D341Med (cell line): ENCODE measurements at places on chromosomes 6 and 20.

DNA sequence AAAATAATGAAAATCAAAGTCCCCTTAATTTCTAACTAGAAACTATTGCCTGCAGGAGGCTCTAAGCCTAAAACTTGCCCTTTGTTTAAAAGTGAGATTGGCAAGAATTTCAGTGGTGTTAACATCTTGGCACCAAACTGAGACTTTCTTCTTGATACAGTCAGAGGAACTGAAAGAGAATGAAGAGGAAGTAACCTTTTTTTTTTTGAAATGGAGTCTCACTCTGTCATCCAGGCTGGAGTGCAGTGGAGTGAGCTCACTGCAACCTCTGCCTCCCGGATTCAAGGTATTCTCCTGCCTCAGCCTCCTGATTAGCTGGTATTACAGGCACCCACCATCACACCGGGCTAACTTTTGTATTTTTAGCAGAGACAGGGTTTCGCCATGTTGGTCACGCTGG is 3.6 kb downstream of the DOP1A start:
- DNase-seq = no peak

DNA sequence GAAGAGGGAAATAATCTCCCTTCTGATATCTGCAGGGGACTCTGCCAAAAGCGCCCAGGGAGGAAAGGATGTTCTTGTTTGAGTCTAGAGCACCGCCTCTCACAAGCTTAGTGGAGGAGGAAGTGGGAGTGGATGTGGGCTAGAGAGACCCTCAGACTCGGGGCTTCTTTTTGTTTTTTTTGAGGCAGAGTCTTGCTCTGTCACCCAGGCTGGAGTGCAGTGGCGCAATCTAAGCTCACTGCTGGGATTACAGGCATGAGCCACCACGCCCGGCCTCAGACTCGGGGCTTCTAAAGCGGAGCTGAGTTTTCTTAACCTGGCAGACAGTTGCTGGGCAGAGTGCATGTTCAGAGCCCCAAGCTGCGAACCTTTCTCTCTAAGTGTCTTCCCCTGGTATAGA is 310.8 kb downstream of the BMP7 start:
- no peak for DNase-seq

GRCh38 chr6:50021894-50022293 is at the start of gene DEFB110:
Gene DEFB110, minus strand, starts transcription at chr6:50021994. Its CDS starts 59 bp downstream, at chr6:50021935.
- no peak for DNase-seq

GRCh38 chr20:32355417-32355841 is 2.7 kb upstream of the ASXL1 start:
- DNase-seq = no peak

DNA sequence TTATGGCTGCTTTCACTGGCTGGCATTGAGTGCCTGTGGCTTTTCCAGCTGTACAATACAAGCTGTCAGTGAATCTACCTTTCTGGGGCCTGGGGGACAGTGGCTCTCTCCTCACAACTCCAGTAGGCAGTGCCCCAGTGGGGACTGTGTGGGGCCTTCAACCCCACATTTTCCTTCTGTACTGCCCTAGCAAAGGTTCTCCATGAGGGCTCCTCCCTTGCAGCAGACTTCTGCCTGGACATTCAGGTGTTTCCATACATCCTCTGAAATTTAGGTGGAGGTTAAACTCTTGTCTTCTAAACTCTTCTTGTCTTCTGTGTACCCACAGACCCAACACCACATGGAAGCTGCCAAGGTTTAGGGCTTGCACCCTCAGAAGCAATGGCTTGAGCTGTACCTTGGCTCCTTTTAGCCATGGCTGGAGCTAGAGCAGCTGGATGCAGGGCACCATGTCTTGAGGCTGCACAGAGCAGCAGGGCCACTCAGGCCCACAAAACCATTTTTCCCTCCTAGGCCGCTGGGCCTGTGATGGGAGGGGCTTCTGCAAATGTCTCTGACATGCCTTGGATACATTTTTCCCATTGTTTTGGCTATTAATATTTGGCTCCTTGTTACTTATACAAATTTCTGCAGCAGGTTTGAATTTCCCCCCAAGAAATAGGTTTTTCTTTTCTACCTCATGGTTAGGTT is 9.6 kb downstream of the PEX7 start:
- DNase-seq = no peak

GRCh38 chr6:108644252-108644651 is 83.5 kb downstream of the FOXO3 start:
- DNase-seq = no peak

GRCh38 chr20:60138256-60139220 is 180.3 kb downstream of the CDH26 start:
- no peak for DNase-seq

- DNase-seq = no peak
Observed at GRCh38 chr6:166938150-166938549, 18.2 kb downstream of the RNASET2 start.

GRCh38 chr6:15096894-15097837 is 148.7 kb upstream of the JARID2 start:
- no peak for DNase-seq

GRCh38 chr20:32362901-32363364 is 4.8 kb downstream of the ASXL1 start:
- DNase-seq = no peak

DNA sequence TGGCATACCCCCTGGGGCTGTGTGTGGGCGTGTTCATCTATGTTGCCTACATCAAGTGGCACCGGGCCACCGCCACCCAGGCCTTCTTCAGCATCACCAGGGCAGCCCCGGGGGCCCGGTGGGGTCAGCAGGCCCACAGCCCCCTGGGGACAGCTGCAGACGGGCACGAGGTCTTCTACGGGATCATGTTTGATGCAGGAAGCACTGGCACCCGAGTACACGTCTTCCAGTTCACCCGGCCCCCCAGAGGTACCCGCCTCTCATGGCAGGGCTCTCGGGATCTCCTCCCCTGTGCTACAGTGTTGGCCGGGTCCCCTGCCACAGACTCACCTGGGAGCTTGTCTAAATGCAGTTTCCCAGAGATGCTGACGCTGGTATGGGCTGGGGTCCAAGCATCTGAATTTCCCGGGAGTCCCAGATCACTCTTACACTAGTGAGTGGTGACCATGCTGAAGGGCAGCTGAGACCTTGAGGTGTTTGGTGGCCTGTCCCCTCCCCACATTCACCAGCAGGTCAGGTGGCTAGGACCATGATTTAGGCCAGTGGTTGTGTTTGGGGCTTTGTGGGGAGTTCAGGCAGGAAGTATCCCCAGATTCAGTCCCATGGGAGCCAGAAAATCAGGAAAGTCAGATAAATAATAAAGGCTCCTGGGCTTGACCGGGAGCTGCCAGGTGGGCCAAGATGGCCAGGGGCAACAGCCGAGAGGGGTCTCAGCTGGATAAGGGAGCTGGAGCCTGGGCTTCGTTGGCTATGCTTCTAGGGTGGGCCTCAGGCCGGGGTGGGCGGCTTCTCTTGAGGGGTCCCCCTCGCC is 11.8 kb downstream of the ENTPD6 start:
- DNase-seq = peak; percentile 38

DNA sequence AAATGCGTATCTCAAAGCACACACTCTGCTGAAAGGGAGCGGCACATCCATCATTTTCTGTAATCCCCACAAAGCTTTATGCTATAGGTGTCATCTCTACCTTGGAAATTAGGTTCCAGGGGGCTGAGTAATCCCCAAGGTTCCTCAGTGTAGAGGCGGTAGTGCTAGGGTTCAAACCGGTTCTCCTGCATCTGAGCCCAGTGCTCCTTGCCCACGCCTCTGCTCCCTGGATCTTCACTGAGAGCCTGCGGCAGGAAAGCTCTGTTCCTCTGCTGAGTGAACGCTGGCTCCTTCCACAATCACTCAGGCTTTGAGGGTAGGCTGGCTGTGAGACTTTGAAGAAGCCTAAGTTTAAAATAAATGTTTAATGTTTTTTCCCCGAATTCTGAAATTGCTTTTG is 24.9 kb downstream of the SLC22A23 start:
- DNase-seq = no peak

DNA sequence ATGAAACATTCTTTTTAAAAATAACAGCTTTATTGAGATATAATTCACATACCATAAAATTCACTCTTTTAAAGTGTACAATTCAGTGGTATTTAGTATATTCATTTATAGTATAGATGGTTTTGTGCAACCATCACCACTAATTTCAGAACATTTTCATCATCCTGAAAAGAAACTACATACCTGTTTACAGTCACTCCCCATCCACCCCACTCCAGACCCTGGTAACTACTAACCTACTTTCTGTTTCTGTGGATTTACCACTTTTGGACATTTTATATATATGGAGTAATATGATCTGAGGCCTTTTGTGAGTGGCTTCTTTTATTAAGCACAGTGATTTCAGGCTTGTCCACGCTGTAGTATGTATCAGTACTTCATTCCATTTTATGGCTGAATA is 2.5 kb upstream of the TMEM217 start:
- no peak for DNase-seq

DNA sequence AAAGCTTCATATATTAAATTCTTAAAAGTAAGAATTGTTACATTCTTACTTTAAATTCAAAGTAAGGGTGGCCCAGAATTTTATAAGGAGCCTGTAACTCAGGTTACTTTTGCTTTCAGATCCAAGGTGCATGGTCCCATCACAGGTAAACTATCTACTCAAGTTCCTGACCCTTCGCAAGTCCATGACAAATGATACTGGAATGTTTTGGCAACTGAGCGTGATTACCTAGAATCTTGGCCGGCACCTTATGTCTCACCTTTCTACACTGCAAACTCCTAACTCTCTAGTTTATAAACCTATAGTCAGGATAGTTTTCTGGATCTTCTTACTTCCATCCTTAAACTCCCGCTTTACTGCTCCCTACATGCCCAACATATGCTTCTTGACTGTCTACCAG is 67.9 kb upstream of the HMGN3 start:
- no peak for DNase-seq

GRCh38 chr6:70133246-70133645 is 169.6 kb downstream of the COL9A1 start:
- DNase-seq = no peak

DNA sequence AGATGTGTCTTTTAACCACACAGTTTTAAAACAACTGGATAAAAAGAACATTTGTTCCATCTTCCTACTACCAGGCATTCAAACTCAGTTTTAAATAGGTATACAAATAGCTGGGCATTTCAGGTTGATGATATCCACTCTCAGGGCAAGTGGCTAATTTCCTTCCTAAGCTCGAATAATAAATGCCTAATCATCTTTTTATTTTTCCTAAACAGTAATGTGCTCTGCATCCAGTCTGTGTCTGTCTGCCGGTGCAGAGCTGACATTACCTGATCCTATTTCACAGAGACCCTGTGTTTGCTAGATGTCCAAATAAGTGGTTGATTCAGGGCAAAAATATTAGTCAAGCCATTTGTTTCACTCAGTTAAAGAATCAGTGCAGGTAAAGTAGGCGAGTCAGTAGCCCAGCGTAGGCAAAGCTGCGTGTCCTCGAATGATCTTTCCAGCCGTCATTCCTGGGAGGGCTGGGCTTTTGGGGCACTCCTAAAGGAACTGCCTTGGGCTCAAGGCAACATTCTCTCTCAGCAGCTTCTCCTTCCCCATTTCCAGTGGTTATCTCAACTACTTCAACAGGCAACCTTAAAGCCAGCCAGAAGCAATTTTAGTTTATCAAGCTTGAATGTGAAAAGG is 74.2 kb upstream of the BMP2 start:
- DNase-seq = no peak

DNA sequence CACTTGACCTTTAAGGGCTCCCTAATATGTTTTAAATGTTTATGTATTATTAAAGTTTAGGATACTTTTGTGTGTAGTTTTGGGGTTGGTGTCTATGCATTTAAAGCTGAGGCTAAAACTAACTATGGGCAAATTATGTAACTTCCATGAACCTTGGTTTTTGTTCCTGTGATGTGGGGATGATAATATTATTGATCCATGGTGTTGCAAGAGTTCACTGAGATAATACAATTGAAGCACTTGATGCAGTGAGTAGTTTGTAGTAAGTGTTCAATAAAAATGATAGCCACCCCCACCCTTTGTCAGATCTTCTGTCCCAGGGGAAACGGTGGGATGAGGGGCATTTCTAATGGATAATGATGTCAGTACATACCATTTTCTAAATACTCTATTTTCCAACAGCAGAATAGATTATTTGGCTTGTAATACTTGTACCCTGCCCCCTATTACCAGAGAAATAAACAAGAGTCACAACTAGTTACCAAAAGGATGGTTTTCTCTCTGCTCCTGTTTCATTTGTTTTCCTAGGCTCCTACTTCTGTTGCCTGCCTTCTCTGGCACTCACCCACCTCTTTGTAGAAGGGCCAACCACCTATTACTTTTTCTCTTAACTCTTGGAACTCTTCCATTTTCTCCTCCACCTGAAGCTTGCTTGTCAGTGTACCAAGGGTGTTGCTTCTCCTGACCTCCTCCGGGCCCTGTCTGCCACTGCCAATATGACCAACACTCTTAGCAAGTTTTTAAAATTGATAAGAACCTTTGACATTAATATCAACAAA is 97.9 kb downstream of the RCAN2 start:
- no peak for DNase-seq

DNA sequence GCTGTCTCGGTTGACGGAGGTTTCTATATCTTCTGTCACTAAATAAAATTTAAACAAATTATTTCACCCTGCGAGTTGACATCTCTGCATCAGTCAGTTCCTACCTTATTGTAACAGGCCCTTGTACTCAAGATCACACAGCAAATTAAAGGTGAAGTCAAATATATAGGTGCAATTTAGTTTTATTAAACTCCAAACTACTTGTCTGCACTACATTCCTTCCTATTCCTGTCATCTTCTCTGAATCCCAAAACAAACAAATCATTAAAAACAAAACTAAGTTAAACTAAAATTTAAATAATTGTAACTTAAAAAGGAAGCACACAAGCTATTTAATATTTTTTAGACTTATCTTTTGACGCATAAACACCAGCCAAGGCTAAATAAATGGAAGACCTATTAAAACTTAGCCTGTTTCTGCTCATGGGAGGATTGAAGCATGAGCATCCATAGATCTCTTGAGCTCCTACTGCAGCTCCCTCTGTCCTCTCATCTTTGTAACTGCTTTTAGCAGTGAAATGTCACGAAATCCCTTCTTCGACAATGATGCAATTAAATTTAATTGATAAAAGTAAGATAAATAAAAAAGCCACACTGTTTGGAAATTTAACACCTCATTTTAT is 1152.3 kb upstream of the GJE1 start:
- no peak for DNase-seq

DNA sequence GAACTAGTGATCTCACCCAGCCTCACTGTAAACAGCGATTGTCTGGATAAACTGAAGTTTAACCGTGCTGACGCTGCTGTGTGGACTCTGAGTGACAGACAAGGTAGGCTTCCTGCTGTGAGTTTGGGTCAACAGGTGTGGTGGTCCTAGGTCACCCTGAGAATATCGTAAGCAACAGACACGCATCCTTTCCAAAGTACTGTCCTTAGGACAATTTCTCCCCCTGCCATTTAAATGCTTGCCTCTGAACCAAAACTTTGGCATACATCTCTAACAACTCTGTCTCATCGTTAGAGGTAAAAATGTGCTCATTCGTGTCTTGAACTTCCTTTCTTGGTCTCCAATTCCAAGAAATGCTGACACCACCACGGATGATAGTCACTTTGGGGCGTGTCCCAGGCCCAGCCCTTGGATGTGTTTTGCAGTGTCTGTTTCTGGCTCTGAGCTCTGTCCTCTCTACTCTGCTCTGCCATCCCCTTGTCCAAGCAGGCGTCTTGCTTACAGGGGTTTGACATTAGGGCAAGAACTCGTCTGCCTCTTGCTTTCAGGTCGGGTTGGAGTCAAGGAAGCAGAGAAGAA is 95.5 kb downstream of the EYA2 start:
- DNase-seq = no peak

- DNase-seq = no peak
Observed at GRCh38 chr6:118403036-118403435, 145.1 kb upstream of the PLN start.

GRCh38 chr6:68967549-68968300 is 332.6 kb downstream of the ADGRB3 start:
- peak; percentile 74 for DNase-seq
